Keratinocyte (primary cell): ENCODE measurements at places on chromosomes 3 and 15. TPM values are rescaled to one million over a fixed set of nuclear protein-coding genes. Genes with fewer than 3 reads are reported as not detected.

AMT gene
- polyA plus RNA-seq = 2.8 to 9.0 TPM (median 7.1 TPM) in 3 replicates

ZKSCAN7 gene
- polyA plus RNA-seq = 0.93 to 1.9 TPM (median 1.6 TPM) in 3 replicates

GRCh38 chr3:118433825-118434224 is 600.8 kb downstream of the IGSF11 start:
- no peak for DNase-seq

SLC9C1 gene
- not detected in 3 replicates for polyA plus RNA-seq

ACKR2 gene
- 0.22 to 0.23 TPM (median 0.23 TPM) in 3 replicates for polyA plus RNA-seq

CDCP1 gene
- 71.0 to 171 TPM (median 85.8 TPM) in 3 replicates for polyA plus RNA-seq

DNA sequence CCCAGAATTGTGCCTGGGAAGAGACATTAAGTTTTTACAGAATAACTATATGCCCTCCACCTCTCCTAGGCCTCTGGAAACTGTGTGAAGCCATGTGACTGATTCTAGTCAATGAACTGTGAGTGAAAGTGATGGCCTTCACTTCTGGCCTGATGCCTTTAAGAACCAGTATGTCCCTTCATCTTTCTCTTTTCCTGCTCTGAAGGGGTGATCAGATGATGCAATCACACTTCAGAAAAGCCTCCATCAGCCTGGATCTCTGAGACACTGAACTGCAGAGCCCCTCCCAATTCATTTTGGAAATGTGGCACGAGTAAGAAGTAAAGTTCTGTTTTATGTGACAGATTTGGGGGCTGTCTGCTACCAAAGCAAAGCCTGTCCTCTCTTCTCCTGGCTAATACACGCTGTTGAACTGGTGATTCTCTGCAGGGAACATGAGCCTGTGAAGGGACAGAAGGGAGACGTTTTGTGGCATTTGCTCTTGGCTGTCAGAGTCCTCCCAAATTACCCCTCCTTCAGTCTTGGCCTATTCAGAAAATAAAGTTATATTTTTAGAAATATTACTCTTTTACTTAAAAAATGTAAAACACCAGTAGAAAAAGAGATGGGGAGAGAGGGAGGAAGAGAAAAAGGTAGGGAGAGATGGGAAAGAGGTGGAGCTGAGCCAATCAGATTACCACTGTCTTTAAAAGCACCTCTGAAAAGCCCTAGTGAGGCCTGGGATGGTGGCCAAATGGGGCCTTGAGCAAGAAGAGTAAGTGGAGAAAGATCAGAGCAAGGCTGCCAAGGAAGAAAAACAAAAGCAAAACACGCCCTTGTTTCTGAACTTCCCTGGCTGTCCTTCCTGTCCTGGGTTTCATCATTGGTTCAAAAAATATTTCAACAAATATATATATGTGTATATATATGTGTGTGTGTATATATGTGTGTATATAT is 40.9 kb upstream of the RYK start:
- no peak for DNase-seq
